Airway epithelial cell (primary cell): ENCODE measurements at places on chromosomes 12 and 14. TPM values are rescaled to one million over a fixed set of nuclear protein-coding genes. Genes with fewer than 3 reads are reported as not detected.

CDKN3 gene
- total RNA-seq = 45.7 and 48.0 TPM in 2 replicates

DACT1 gene
- 0.21 TPM in 1 of 2 replicates, not detected in the other for total RNA-seq

CSRP2 gene
- 31.9 and 39.0 TPM in 2 replicates for total RNA-seq

FGF23 gene
- total RNA-seq = not detected in 2 replicates

SLC25A47 gene
- not detected in 2 replicates for total RNA-seq

SIX1 gene
- 11.3 and 19.1 TPM in 2 replicates for total RNA-seq

EML5 gene
- total RNA-seq = 0.07 and 0.51 TPM in 2 replicates

LMNTD1 gene
- not detected in 2 replicates for total RNA-seq

NEUROD4 gene
- total RNA-seq = not detected in 2 replicates

KCNJ8 gene
- total RNA-seq = 0.14 and 0.33 TPM in 2 replicates

MIPOL1 gene
- 7.8 and 8.4 TPM in 2 replicates for total RNA-seq
